T-helper 17 cell (primary cell): ENCODE measurements at places on chromosomes 5 and 9.

DNA sequence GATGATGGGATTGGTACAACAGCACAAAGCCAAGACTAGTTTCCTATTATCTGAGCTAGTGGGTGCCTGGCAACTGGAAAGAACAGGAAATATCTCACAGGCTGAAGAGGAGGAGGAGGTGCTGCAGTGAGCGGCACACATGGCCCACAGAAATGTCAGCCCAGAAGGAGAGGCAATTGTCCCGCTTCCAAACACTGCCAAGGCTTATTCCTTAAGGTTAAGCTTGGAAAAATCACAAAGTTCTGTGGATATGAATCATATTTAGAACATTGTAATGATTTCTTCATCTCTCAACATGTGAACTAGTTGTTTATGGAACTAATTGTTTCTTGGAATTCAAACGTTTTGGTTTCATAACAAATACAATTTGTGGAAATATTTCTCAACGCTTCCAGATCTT lies 1019.5 kb upstream of the SEMA6A start:
- DNase-seq: no peak

GRCh38 chr5:109981979-109982378 lies 292.3 kb downstream of the MAN2A1 start:
- DNase-seq: no peak

- no peak for DNase-seq
Observed at GRCh38 chr5:158754018-158754514, 345.6 kb downstream of the EBF1 start.

DNA sequence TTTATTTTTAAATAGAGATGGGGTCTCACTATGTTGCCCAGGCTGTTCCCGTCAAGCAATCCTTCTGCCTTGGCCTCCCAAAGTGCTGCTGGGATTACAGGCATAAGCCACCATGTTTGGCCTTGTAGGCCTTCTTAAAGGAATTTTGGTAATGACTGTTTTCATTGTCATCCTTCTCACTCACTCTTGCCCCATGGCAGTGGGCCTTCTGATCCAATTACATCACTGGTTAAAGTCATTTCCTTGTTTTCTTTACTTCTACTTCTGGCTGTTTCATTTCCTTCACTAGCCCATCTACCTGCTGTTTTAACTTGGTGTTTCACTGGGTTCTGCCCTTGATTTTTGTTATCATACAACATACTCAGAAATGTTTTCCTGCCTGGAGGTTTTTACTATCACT lies 20.1 kb upstream of the NIM1K start:
- no peak for DNase-seq

GRCh38 chr5:79112703-79113058 lies 1.1 kb downstream of the BHMT start:
- DNase-seq: no peak

DNA sequence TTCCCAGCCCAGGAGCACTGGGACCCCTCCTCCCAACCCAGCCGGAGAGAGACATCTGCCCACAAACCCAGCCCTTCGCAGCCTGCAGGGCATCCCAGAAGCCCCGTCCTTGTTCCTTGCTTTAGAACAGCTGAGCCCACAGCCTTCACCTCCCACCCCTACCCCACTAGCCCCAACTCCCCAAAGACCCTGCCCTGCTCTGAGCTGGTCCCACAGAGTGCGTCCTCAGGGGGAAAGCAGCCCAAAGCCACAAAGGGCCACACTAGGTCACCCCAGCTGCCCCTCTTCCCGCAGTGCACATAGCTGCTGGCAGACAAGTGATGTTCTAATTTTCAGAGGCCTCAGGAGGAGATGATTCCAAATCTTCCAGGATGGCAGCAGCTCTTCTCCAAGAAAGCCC lies 8.8 kb downstream of the PLPP7 start:
- no peak for DNase-seq

GRCh38 chr9:5799314-5799713 lies 33.6 kb downstream of the ERMP1 start:
- DNase-seq: no peak

DNA sequence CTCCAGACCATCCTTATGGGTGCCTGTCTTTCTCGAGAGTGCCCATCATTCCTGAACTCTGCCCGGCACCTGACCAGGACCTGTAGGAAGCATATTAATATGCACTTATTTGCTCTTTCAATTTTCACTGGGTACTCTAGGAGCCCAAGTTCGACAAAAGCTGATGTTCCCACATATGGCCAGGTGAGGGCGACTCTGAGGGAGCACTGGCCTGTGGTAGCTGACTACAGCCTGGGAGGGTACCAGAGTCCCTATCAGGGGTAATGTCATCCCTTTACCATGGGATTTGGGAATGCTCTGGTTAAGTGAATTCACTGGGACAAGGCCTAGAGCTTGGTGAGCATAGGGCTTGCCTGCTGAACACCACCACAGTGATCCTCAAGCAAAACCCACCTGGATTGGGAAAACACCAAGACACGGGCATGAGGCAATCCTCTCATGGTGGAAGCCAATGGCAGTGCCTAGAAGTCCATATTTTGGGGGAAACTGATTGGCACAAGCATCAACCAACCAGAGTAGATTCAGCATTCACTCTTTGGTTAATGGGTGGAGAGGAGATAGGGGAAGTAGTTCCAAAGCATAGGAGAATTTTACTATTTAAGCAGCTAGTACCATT lies 112.2 kb downstream of the MTX3 start:
- DNase-seq: no peak

DNA sequence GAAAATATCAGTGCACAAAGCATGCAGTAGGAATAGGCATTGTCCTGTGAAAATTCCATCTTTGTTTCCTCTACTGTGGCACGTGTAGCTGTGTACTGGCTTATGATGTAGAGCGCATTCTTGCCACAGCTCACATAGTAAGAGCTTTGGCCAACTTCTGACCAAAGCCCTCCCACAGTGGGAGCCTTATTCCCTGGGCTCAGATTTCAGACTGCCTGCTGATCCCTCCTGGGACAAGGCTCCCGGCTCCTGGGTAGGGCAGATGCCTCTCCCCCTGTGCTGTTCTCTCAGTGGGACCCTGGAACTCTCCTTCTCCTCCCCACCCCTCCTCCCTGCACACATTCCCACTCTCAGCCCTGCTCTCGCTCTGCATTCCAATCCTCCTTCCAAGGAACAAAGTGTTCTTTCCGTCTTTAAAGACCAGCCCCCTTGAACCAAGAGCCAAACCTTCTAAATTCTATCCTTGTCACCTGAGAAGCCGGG lies 17.5 kb downstream of the LCP2 start:
- no peak for DNase-seq

DNA sequence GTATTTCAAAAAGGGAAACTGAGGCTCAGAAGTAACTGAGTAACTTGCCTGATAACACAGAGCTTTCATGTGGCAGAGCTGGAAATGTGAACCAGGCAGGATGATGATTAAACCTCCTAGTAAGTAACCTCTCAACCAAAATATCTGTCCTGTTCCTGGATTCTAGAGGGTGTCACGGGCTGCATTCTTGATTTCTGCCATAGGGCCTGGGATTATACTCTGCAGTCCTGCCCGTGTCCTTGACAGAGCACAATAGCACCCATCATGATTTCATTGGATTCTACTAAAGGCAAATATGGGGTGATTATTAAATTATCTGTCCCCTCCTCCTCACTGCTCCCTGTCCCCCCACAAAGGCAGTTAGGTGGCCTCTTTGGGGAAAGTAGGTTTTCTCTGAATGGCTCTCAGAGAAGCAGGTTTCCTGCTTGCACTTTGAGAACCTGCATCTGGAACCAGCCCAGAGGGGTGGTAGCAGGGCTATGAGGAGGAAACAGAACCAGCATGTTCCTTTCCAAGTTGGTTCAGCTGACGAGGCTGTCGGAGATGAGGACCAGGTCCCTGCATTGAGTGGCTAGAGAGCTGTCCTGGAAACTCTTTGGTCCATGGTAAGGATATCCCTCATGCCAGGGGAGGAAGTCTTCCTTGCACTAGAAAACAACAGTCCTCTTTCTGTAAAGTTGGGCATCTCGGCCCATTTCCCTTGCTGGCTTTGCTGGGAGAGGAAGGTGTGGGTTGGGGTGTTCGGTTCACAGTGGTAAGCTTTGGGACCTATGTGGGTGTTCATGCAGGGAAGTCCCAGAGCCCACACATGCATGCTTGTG lies 36.6 kb downstream of the PPARGC1B start:
- no peak for DNase-seq

GRCh38 chr5:126847826-126848251 lies 70.9 kb downstream of the LMNB1 start:
- DNase-seq: no peak

DNA sequence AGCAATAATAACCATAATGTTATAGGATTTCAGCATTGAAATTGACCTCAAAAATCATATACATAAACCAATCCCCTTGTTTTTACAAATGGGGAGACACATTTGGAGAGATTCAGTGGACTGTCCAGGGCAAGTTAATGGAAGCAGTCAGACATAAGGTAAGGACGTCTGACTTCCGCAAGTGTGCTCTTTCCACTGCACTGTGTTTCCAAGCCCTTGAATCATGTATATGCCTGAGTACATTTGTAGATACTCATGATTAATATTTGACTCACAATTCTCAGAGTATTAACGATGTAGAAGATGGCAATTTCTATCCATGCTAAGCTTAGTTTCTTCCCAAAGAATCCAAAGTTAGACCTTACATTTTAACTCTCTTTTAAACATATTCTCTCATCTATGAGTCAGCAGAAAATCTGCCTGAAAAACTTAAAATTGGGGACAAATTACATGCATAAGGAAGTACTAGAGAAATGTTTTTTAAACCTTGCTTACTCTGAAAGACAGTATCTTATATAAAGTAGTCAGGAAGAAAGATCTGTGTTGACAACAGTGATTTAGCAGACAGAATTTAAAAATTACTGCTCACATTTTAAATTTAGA lies 165.3 kb downstream of the NFIB start:
- no peak for DNase-seq

DNA sequence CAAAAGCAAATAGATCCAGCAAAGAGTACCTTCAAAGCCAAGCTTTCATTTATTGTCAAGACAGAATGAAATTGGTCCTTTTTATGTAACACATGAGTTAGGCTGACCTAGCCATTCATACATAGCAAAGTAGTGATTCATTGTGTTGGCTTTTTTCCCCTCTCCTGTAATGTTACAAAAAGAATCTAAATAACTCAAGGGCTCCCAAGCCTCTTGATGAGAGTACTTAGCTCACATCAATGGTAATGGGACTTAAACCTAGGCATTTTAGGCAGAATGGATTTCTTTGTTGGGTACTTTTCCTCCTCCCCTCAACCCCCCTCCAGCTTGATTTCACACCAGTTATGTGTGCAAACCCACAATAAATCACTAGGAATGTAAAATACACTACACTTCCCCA lies 123.7 kb downstream of the EBF1 start:
- no peak for DNase-seq

DNA sequence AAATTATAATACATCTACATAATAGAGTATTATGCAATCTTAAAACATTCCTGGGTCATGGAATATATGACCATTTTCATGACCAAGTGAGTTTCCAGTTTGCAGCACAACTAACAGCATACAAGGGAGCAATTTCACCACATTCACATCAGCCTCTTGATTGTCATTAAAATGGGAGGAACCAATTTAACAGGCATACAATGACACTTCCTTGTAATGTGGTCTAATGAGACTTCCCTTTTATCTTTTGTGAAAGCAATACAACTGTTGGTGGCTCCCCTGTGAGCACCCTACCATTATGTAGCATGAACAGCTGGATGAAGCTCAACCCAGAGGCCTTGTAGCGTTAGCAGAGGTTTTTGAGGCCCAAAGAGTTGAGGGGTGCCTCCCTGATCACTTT lies 13.6 kb upstream of the TMOD1 start:
- no peak for DNase-seq

- DNase-seq: no peak
Observed at GRCh38 chr5:169385636-169386035, 84.7 kb upstream of the SLIT3 start.

DNA sequence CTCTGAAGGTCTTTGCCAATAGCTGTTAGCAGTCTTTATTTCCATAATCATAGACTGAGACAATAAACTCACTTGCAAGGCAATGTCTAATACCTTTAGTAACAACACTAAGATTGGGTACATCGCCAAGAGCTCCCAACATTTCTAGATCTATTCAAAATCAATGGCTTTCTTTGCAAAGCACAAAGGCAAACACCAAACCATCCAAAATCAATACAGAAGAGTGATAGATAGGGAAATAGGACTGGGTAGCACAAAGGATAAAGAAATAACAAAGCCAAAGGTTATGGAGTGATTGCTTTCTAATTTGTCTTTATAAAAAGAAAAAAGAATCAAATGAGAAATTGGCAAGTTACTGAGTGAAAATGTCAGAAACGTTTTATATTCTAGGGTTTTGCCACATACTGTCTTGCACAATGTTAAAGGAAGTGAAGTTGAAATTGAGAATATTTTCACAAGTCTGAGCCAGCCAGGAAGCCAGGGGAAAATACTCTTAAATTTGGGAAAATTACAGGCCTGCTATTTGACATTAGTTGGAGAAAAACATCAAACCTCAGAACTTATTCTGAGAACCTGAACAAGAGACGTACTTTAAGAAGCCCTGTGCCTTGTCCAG lies 53.3 kb upstream of the LHFPL2 start:
- no peak for DNase-seq

- DNase-seq: no peak
Observed at GRCh38 chr5:55177078-55177477, 4.1 kb upstream of the CDC20B start.

- no peak for DNase-seq
Observed at GRCh38 chr9:130993303-130994030, 15.5 kb upstream of the LAMC3 start.

- DNase-seq: peak; percentile 4
Observed at GRCh38 chr9:136855461-136856078, 3.4 kb downstream of the MAMDC4 start.
